ENCODE measurements at places on chromosomes 4 and X.
A peak's percentile ranks its signal among the peaks of the same experiment; 100 is the strongest.

GRCh38 chr4:14254252-14254651, 626.7 kb upstream of the BOD1L1 start:
- peak; percentile 60 for DNase-seq

DNA sequence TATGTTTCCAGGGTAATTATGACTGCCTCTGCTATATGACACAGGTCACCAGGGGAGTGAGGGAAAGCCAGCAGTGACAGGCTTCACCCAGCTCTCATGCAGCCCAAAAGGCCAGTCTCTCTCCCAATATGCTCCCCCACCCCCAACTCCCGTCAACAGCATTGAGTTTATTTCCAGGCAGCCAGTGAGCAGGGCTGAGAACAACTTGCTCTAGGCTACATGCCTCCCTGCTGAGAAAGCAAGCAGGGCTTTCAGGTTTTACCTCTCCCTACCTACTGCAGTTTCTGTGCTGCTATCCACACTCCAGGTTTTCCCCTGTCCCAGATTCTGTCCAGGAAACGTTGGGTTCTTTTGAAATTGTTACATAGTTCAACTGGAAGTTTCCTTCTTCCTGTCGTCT, 291.4 kb downstream of the PABPC4L start:
- DNase-seq, result no peak

DNA sequence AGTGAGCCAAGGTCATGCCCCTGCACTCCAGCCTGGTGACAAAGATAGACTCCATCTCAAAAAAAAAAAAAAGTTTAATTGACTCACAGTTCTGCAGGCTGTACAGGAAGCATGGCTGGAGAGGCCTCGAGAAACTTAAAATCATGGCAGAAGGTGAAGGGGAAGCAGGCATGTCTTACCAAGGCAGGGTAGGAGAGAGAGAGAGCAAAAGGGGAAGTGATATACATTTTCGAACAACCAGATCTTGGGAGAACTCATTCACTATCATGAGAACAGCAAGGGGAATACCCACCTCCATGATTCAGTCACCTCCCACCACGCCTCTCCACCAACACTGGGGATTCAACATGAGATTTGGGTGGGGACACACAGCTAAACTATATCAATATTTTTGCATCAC, 315.2 kb upstream of the HTR2C start:
- no peak for DNase-seq

GRCh38 chrX:19647731-19648588, 132.7 kb upstream of the MAP3K15 start:
- no peak for DNase-seq

DNA sequence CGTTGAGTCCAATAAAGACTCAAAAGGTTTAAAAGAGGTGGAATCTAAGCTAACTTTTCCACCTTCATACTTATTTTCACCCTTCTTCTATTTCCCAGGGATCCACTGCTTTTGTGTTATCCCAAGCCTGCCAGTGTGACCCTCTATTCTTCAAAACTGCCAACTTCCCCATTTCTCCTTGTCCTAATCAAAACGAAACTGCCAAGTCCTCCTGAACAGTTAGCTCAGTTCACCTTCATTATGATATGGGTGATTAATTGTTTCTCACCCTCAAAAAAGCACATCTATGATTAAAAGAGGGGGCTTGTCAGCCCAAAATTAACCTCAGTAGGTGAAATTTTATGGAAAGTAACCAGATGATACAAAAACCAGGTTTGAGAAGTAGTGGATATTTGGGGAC, 108.4 kb downstream of the GUCY2F start:
- no peak for DNase-seq

DNA sequence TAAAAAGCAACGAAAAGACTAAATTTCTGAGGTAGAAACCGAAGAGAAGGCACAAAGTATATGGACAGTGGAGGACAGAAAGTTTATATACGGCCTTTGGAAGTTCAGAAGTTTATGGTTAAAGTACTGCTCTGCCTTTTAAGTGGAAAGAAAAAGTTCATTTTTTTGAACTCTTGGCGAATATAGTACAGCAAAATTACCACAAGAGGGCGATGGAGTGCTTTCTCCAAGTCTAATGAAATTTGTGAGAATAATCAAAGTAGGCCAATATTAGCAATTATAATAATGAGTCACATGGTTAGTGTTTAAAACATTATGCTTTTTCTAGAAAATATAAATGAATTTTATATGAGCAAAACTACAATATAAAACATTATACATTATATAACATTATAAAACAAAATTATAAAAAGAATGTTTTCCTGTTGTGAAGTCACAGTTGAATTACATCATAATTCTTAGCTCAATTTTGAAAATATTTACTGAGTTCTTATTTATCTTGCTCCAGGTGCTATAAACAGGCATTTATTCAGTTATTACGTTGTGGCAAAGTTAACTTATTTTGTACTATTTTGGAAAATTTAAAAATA, 136.2 kb upstream of the BMPR1B start:
- DNase-seq, result no peak

GRCh38 chr4:56128213-56128612, 179.5 kb downstream of the CEP135 start:
- no peak for DNase-seq

- DNase-seq, result no peak
Observed at GRCh38 chr4:156073976-156074375, 120.3 kb upstream of the CTSO start.

DNA sequence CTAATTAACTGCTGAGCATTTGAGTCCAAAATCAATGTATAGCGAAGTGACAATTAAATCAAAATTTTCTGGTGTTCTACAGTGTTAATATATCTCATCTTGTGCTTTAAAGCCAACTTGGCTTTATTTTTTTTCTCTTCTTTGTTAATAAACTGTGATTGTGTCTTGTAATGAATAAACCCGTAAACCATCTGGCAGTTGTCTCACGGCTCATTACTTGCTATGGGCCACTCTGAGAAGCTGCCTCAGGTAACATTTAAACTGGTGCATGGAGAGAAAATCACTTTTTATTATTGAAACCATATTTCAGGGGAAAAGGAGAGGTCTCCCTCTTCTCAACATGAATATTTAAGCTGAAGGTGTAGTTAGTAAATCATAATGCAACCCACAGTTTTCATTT, 694.0 kb downstream of the KCTD8 start:
- DNase-seq, result no peak

- no peak for DNase-seq
Observed at GRCh38 chr4:152106113-152106763, 345.4 kb upstream of the GATB start.

GRCh38 chrX:38004046-38004445, 2.3 kb upstream of the SYTL5 start:
- DNase-seq, result no peak

DNA sequence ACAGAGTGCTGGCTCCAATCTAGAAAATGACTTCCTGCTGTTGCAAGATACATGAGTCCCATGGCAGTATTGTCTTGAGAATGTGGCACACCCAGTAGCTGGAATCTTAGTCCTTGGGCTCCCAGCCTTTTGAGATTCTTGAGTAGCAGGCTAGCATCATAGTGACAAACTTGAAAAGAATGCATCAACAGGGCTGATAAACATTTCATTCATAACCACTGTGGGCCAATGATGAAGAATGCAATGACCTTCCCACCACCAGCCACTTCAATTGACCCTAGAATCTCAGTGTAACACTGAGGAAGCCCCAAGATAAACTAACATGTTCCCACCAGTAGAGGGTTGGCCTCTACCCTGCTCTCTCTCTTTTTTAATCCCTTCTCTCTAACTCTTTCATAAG, 329.3 kb downstream of the GBA3 start:
- DNase-seq, result no peak

DNA sequence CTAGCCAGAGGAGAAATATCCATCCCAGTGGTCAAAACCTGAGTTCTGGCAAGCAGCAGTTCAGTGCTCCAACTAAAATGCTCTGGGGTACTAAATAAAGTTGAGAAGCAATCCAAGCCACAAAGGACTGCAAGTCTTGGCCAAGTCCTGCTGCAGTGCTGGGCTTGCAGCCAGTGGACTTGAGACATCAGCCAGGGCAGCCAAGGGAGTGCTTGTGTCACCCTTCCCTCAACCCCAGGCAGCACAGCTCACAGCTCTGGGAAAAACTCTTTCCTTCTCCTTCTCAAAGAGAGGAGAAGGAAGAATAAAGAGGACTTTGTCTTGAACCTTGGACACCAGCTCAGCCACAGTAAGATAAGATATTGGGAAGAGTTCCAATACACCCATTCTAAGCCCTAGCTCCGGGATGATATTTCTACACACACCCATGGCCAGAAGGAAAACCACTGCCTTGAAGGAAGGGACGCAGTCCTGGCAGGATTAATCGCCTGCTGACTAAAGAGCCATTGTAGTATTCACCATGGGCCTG, 99.8 kb downstream of the PTCHD1 start:
- DNase-seq, result no peak

DNA sequence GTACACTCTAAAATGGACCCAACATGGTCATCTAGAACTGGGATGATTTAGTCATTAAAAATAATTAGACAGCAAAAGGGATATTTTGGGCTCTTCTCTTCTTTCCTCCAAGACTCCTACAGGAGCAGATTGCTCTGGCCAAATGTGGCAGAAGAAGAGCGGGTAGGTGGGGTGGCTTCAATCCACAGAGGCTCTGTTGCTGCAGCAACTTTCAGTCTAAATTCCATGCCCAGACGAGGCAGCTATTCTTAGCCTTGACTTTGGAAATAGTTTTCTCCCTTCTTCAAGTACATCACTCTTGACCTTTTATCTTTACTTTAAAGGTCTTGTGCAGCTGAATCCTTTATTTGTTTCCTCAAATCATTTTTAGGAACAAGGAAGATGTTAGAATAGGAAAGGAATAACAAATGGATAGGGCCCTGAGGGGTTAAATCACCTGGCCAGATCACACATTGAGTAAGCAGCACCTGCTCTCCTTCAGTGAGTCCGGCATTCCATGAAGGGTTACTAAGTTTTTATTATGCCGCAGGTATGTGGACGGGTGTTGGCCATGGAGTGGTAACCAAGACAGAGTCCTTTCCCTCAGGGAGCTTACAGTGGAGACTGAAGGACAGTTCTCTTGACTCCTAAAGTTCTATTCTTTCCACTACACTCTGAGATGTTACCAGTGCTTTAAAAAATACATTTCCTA, 19.3 kb upstream of the SORBS2 start:
- DNase-seq, result no peak

DNA sequence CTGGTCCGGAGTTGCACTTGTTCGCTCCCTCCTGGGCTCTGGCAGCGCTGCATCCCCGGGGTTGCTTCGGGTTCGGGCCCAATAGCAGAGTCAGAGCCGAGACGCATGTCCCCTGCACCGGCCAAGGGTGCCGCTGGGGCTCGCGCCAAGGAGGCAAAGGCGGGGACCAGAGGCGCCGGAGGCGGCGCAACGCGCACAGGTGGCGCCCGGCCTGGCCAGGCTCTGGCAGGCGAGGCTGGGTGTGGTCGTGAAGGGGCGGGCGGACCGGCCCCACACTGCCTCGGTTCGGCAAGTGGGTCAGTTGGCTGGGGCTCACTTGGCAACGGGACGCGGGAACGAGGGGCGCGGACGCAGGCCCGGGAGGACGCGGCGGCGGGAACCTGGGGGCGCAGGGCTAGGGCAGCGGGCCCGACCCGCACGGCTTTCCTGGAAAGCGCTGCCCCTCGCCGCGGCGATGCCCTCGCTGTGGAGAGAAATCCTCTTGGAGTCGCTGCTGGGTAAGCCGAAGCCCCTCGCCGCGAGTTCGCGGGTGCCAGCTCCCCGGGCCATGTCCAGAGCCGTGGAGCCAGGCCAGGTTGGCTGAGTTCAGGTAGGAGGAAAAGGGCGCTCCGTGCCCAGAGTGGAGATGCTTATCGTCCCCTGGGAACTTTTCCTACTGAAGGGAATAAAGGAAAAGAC, at the start of gene CWH43:
Gene CWH43 (plus strand): TSS at position 300 of the 678 bp plus-strand sequence. CDS start 155 bp downstream, at position 455.
- DNase-seq, result peak; percentile 73

GRCh38 chrX:118506805-118507480, 11.3 kb downstream of the DOCK11 start:
- DNase-seq, result no peak

DNA sequence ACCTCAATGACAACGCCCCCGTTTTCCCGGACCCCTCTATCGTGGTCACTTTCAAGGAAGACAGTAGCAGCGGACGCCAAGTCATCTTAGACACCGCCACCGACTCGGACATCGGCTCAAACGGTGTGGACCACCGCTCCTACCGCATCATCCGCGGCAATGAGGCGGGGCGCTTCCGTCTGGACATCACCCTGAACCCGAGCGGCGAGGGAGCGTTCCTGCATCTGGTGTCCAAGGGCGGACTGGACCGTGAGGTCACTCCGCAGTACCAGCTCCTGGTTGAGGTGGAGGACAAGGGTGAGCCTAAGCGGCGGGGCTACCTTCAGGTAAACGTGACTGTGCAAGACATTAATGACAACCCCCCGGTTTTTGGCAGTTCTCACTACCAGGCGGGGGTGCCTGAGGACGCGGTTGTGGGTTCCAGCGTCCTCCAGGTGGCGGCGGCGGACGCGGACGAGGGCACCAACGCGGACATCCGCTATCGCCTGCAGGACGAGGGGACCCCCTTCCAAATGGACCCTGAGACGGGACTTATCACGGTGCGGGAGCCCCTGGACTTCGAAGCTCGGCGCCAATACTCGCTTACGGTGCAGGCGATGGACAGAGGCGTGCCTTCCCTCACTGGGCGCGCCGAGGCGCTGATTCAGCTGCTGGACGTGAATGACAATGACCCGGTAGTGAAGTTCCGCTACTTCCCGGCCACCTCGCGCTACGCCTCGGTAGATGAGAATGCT, 2.2 kb downstream of the FAT4 start:
- peak; percentile 64 for DNase-seq

DNA sequence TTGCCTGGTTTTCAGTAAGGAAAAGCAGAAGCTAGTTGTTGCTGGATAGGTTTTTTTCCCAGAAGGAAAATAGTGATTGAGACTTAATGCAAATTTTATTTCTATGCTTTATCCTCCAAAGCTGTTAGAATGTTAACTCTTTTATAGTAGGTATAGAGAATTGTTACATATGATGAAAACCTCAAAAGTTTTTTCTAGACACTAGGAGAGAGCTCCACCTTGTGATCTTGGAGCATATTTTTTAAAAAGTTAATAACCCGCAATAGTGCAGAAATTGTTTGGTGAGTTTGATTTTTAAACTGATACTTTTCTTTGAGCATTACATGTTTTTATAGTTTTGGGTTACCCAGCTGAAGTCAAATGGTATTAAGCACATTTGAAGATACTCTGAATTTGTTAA, 56.5 kb downstream of the STAG2 start:
- no peak for DNase-seq

GRCh38 chrX:41858161-41858775, 65.1 kb downstream of the CASK start:
- DNase-seq, result peak; percentile 79

- no peak for DNase-seq
Observed at GRCh38 chr4:114615435-114615834, 16.8 kb downstream of the UGT8 start.

- DNase-seq, result peak; percentile 74
Observed at GRCh38 chr4:10157478-10158332, 41.1 kb upstream of the WDR1 start.

DNA sequence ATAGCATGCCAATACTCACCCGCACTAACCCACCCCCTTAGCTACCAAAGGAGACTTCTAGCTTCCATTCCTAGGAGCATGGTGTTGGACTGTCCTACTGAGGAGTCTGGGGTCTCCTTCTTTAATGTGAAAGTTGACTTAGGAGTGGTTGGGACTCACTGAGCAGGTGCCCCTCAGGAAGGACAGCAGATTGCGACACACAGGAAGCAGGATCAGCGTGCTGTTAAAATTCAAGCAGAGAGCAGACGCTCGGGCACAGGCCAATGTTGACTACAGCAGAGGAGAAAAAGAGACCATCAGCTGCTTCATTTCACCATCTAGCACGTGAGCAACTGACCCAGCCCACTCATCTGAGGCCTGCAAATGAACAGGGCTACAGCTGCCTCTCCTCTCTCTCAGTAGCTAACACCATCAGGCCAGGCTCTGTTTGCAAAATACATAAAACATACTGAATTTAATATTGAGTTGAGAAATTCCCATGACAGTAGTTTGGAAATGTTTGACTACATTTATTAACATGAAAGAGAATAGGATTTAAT, 10.8 kb downstream of the NOX1 start:
- DNase-seq, result no peak

Data from H9 (cell line).